ENCODE measurements at places on chromosomes 12 and 14. TPM values are rescaled to one million over a fixed set of nuclear protein-coding genes. Genes with fewer than 3 reads are reported as not detected.

DNA sequence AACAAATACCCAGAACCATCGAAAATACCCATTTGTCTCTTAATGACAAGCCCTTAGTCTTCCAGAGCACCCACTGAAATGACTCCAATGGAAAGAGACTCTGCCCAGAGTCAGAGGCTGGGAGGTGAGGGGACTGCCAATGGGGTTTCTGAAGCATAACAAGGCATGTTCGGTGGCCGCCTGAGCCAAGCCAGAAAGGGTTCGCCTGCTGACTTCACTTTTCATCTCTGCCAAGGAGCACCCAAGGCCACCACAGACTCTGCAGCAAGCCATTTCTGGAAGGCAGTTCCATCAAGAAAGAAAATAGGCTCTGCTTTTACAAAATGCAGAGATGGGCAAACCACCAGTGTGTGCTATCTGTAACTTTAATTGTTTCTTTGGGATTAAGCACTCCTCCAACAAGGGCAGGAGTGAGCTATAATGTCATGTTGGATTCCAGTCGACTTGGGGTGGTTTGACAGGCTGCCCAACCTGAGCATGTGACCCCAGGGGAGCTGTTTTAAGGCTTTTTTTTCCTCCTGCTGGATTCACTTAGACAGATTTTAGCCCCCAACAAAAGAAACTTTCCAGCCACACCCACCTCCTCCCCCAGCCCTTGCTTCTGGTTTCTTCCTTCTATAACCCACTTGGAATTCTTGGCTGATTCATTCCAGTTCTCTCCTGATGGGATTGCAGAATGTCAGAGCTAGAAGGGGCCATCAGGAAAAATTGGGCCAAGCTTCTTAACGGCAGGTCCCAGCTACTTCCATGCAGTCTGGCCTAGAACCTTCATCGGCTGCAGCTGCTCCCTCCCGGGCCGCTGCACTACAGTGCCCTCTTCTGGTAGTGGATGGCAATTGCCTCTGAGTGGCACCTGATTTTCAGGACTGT lies 24.1 kb downstream of the CKAP4 start:
- DNase-seq: peak; percentile 57

DNA sequence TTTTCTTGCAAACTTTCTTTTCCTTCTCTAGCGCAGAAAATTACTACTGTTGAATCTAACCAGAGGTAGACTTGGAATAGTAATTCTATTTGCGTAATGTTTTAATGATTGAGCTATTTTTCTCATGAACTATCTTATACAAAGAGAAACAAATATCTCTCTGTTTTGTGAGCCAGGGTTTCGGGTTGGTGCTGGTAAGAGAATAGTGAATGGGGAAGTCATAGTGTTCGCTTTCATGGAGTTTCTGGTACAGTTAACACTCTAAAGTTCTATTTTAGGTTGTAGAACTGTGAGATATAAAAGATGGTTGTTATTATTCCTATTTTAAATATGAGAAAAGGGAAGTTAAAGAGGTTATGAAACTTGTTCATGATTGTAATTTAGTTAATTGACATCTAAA lies 6.6 kb downstream of the CLEC1B start:
- no peak for DNase-seq

DNA sequence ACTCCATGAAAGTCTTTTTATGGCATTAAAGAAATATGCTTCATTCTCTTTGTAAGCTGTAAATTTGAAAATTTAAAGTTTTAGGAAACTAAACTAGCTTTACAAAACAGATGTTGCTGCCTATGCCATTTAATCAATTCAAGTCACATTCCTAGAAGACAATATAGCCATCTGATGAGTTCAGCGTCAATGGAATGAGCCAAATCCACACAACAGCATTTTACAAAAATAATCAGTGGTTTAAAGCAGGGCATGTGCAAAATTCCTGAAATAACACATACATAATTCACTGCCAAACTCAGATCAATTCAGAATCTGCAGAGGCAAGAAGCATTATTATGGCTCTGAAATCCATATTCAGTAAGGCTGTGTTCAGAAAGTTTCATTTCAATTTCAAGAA lies 75.6 kb downstream of the MED13L start:
- DNase-seq: no peak

- no peak for DNase-seq
Observed at GRCh38 chr14:25832585-25832984, 765.2 kb downstream of the NOVA1 start.

The RASSF9 gene
- 2.9 TPM for total RNA-seq

- DNase-seq: no peak
Observed at GRCh38 chr12:114774197-114774596, 90.2 kb upstream of the TBX3 start.

DNA sequence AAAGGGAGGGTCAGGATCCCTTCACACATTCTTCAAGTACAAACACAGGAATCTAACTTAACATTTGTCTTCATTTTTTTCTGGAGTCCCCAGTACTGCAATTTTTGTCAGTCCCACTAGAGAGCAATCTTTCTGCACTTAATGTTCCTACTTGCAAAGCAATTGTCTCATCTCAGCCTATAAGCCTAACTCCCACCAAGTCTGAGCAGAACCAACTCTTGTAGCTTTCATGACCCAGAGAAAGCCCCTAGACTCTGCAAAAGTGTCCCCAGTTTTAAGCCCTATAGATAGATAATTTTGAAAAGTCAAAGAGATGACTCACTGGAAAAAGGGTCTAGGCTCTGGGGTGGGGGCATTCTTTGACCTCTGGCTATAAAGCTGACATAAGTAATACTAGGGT lies 1.8 kb upstream of the ZBTB39 start:
- DNase-seq: no peak

GRCh38 chr12:2129076-2129475 lies 76.3 kb downstream of the CACNA1C start:
- DNase-seq: no peak

GRCh38 chr14:55721353-55721752 lies 141.3 kb downstream of the KTN1 start:
- no peak for DNase-seq

DNA sequence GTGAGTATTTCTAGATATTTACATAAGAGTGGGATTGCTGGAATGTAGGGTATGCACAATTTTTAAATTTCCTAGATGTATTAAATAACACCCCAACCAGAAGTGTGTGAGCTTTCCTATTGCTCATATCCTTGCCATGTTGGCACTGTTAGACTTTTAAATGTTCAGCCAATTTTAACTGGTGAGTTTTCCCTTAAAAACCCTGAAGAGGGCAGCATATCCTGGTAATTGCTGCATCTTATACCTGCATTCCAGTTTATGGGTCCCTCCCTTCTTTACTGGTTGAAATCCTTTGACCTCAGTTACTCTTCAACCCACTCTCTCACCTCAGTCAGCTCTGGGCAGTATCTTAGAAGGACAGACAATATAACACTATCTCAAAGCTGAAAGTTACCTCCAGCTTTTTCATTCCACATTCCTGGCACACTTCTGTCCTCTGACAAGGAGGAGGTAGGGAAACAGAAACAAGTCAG lies 270.6 kb downstream of the PAWR start:
- no peak for DNase-seq

DNA sequence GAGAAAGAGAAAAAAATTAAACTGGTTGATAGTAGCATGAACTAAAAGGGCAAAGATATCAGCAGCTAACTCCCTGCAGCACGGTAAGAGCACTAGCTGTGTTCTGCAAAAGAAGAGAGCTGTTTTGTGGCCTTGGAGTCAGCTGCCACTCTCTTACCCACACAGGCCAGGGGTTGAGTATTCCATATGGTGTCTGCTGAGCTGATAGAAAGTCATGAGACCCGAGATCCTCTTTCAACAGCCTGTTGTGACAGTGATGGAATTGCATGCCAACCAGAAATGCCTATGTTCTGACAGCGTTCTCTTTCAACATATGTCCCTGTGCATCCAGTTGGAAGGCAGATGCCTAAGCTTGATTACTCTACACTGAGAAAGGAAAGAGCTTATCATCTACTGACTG lies 39.9 kb downstream of the TMTC1 start:
- no peak for DNase-seq

DNA sequence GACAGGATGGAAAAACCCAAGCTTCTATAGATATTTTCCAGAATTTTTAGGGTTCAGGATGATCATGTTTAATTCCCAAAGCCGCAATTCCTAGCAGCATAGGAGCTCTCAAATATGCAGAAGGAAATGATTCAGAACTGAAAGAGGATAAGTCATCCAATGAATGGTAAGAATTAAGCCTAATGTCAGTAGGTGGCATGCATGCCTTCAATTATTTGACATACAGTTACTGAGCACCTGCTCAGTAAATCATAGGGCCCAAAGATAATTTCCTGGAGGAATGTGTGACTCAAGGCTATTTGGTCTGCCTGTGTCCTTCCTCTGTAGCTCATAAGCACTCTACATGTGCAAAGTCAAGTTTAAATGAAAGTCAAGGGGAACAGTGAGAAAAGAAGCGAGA lies 116.8 kb upstream of the SLC38A4 start:
- DNase-seq: no peak

- peak; percentile 49 for DNase-seq
Observed at GRCh38 chr12:121282072-121282742, 14.3 kb downstream of the CAMKK2 start.

GRCh38 chr12:88903333-88903732 lies 323.1 kb upstream of the KITLG start:
- DNase-seq: no peak

- DNase-seq: no peak
Observed at GRCh38 chr14:50031602-50032313, 84.6 kb downstream of the VCPKMT start.

DNA sequence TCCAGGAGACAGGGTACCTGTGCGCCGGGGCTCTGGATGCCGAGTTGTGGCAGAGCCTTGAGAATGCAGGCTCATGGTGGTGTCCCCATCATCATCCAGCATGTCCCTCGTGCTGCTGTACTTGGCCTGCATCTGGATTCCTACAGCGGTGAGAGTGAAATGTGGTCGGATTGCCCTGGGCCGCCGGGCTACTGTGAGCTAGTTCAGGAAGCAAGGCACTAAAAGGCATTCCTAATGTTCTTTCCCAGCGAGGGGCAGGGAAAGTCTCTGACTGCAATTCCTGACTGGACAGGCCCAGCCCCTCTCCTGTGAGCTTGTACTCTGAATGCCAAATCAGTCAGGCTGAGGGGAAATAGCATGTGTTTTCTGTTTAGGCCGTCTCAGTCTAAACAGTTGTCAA lies at the start of gene CLEC1A:
CLEC1A (minus strand) TSS at position 195 of the 400 bp plus-strand sequence; CDS start at position 132, 63 bp downstream.
- peak; percentile 73 for DNase-seq

The TTC6 gene
- total RNA-seq: not detected

- DNase-seq: no peak
Observed at GRCh38 chr14:76500480-76500879, 124.5 kb downstream of the ESRRB start.

The SLC38A4 gene
- 2.0 TPM for total RNA-seq

The SMOC1 gene
- total RNA-seq: 24.1 TPM

The HSPB8 gene
- 572 TPM for total RNA-seq

GRCh38 chr12:85993746-85994145 lies 119.7 kb downstream of the NTS start:
- DNase-seq: peak; percentile 26

The PEBP1 gene
- 370 TPM for total RNA-seq

- no peak for DNase-seq
Observed at GRCh38 chr12:2616763-2617162, 178.0 kb upstream of the FKBP4 start.

- no peak for DNase-seq
Observed at GRCh38 chr12:21895651-21896050, 45.6 kb downstream of the ABCC9 start.

The POTEG gene
- not detected for total RNA-seq

- DNase-seq: no peak
Observed at GRCh38 chr14:37045340-37046061, 126.9 kb downstream of the SLC25A21 start.
